ENCODE measurements at places on chromosomes 2 and 18.

GRCh38 chr2:128263902-128264331, 54.8 kb downstream of the HS6ST1 start:
- no peak for DNase-seq

GRCh38 chr18:78496079-78496478, 483.5 kb upstream of the SALL3 start:
- no peak for DNase-seq

DNA sequence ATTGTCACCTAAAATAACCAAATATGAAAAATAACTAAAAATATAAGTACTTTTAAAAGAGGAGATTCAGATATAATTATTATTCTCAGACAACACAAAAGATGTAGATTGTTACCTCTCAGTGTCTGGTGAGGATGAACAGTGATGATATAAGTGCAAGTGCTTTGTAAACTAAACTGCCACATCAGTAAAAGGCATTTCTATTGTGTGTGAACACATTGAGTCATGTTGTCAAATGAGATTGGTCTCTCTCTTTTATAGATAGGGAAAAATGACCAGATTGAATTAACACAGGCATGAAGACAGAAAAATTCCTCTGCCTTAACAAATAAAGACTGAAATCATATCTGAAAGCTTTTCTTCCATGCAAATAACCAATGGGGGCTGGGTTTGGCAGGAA, 182.4 kb upstream of the TMEFF2 start:
- DNase-seq, result no peak

GRCh38 chr2:226772389-226773179, 27.0 kb downstream of the IRS1 start:
- no peak for DNase-seq

DNA sequence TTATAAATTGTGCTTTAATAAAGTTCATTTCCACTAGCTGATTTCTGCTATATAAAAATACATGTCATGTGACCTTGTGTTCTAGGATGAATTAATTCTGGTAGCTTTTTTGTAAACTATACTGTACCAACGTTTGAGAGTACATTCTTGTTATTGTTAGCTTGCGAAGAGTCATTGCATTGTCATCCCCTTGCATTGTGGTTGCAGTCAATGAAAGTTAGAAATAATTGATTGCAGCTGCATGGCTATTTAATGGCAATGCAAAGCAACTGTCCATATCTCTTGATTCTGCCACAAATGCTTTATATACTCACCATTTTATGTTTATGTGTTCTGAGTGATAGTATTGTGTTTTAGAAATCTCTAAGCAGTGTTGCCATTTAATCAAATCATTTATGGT, 91.6 kb downstream of the ZNF407 start:
- DNase-seq, result no peak

DNA sequence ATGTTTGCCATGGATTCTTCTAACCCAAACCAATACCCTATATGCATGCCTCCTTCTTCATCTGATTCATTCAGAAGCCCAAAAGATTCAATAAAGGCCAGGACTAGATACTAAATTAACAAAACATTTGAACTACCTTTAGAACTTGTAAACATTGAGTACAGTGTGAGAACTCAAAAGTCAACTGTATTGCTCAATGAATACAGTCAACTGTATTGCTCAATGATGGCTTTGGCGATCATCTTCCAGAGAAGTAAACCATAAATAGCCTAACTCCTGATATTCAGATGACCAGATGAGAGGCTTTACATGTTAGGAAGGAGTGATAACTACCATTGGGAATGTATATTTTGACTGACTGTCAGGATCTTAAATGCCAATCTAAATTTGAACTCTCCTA, 206.5 kb upstream of the ITGA4 start:
- no peak for DNase-seq

DNA sequence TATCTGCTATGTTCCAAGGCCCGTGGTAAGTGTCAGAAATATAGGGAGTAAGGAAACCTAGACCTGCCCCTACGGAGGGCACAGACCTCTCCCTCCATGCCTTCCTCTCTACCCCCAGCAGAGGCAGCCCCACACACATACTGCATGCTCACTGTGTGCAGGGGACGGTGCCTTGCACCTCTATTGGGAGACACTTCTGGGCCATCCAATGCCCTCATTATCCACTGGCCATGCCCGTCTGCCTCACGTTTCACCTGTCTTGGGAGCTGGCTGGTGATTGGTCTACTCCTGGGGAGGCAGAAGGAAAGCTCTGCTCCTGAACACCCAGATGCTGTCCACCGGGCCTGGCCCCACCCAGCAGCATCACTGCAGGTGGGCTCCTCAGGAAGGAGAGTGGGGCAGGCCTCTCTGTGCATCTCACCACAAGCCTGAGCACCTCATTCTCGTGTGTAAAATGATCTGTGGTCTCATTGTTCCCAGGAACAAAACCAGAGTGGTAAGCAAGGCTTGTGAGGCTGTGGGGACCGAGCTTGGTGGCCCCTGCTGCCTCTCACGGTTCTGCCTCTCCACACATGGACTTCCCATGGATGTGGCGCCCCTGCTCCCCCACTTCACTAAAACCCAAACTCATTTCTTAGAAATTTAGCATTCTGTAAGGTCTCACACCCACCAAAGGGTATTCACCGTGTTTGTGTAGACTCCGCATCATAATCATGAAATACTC, 312.5 kb upstream of the HS6ST1 start:
- DNase-seq, result no peak

GRCh38 chr2:62740221-62740620, 34.7 kb downstream of the EHBP1 start:
- no peak for DNase-seq

GRCh38 chr2:85733121-85733960, 20.4 kb upstream of the ATOH8 start:
- DNase-seq, result no peak

DNA sequence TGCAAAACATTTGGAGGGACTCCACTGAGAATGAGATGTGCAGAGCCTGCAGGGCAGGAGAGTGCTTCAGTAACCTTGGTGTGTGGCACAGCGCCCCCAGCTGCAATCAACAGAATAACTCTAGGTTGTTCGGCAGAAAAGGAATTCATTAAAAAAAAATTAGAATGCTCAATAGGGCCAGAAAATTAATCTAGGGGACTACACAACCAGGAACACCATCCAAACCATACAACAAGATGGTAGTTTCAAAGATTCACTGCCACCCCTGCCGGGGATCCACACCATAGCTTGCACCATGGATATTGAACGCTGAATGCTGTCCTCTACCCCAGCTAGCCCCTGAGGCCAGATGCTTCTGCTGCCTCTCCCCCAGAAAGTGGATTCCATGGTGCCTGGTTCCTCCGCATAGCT, 50.1 kb downstream of the THUMPD2 start:
- DNase-seq, result peak; percentile 8

Data from stimulated activated CD4-positive, alpha-beta T cell treated with anti-CD3 and anti-CD28 coated beads, Interleukin-12 subunit alpha, Interleukin-12 subunit beta, amount 100 ng/mL, for 24 hours (primary cell).